ENCODE measurements at places on chromosomes 12 and 14. TPM values are rescaled to one million over a fixed set of nuclear protein-coding genes. Genes with fewer than 3 reads are reported as not detected.

DNA sequence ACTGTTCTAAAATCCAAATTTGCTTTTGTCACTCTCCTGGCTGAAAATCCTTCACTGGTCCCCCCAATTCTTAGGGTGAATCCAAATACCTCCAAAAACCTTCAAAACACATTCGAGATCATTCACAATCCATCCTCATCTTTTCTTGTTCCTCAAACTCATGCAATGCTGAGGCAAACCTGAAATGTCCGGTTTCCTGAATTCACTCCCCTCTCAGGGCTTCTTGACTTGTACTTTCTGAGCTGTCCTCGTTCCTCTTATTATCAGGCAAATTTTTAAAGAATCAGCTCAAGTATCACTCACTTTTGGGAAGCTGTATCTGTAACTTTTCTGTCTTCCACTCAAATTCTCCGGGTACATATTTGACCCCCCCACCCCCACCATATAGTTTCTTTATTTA, 84.9 kb upstream of the DUSP6 start:
- no peak for DNase-seq
- H3K27ac ChIP-seq, result no peak overlapping the region
- H3K36me3 ChIP-seq, result peaks cover 6% of the 10 kb centered on the region
- no peak overlapping the region for H3K4me3 ChIP-seq

GRCh38 chr12:233615-233968, 19.6 kb upstream of the SLC6A12 start:
- DNase-seq, result no peak
- no peaks in the 10 kb centered on the region for H3K4me1 ChIP-seq
- no peaks in the 10 kb centered on the region for H3K36me3 ChIP-seq
- H3K27me3 ChIP-seq, result no peaks in the 10 kb centered on the region
- no peak overlapping the region for H3K4me3 ChIP-seq

DNA sequence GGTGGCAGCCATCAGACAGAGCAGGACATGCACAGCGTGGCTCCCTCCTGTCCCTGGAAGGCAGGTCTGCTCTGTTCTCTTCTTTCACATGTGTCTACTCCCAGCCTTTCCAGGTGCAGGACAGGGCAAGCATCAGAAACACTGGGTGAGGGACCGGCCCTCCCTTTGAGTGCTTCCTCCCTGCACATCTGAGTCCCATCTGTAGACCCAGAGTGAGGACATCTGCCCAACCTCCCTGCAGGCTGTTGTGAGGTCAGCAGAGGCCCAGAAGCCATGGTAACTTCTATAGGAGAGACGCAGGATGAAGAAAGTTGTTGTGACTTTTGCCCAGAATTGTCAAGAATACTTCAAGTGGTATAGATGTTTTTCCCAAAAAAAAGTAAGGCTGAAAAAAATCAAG, 282.7 kb downstream of the CACNA1C start:
- H3K27me3 ChIP-seq, result no peaks in the 10 kb centered on the region
- no peak overlapping the region for H3K27ac ChIP-seq
- no peak overlapping the region for H3K4me3 ChIP-seq
- H3K36me3 ChIP-seq, result no peaks in the 10 kb centered on the region
- H3K4me1 ChIP-seq, result no peaks in the 10 kb centered on the region
- no peak for DNase-seq

Gene PTCSC3
- not detected for total RNA-seq

Gene ASPG
- not detected for total RNA-seq

Data from CD4-positive, alpha-beta T cell (primary cell).